Stimulated activated CD4-positive, alpha-beta T cell treated with anti-CD3 and anti-CD28 coated beads, Interleukin-12 subunit alpha, Interleukin-12 subunit beta, amount 100 ng/mL, for 4 hours (primary cell): ENCODE measurements at places on chromosomes 3 and 15.

DNA sequence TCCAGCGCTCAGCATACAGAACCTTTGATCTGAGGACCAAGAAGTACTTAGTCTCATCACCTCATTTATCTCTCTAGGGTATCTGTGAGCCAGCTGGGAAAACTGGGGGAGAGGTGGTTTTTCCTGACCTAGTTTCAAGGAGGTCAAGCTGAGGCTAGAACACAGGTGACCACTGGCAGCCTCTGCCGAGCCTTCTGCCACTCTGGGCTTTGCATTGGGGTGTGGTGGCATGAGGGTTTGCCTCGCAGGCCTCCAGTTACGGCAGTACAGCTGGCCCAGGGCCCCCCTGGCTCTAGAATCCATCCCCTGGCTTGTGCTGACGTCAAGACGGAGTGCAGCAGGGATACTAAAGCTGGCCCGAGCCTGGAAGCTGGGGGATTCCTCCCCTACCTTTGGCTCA, 34.7 kb upstream of the CDCP1 start:
- DNase-seq = no peak

DNA sequence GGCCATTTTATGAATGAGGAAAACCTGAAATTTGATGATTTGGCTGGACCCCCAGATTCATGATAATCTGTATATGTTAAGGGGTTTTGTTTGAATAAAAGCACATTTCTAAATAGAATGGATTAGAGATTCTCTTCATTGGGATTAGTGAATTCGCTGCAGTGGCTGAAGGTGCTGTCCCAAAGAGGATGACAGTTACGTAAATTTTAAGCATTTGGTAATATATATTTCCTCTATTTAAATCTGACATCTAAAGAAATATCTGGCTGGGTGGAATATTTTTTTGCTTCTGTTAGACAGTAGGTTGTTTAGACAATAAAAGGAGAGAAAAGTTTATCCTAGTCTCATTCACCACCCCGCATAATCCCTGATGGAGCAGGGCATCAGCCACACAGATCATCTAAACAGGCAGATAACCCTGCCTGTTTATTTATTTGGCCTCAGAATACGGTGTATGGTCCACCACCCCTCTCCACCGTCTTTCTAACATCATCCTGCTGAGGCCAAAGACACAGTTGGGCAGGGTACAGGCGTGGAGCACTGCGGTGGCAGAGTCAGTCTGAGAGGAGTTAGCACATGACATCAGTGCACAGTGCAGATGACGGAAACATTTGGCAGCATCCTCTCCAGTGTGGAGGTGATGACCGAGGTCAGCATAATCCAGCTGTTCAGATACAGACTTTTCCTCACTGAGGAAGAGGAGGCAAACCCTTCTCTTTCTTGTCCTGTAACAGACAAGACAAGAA, 20.4 kb upstream of the NFKBIZ start:
- peak; percentile 31 for DNase-seq

DNA sequence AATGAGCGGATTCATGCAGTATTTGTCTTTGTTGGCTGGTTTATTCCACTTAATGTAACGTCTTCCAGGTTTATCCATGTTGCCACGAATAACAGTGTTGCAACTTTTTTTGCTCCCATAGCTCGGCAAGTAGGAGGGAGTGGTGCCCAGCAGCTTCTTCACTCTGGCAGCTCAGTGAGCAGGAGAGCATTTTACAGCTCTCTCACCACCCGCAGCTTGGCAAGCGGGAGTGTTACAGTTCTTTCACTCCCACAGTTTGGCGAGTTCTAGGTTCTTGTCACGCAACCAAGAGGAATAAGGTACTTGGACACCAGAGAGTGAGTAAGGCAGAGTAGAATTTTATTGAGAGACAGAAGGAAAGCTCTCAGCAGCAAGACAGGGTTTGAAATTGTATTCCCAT, 935.2 kb downstream of the TBL1XR1 start:
- DNase-seq = no peak

DNA sequence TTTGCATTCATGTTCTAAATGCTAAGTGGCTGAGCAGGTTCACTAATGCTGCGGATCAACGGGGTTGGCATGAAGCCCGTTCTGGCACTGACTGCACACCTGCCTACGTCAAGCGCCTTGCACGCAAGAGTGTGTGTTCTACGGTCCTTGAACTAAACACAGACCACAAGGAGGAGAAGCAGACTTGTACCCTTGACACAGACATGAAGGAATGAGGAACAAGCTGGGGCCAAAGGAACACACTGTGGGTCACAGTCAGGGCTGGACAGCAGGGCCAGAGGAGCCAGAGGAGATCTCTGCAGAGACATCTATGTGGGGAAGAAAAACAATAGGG, 48.0 kb upstream of the LDHAL6B start:
- DNase-seq = no peak

GRCh38 chr3:129404130-129404529, 24.3 kb downstream of the EFCAB12 start:
- no peak for DNase-seq

- DNase-seq = no peak
Measured at GRCh38 chr3:4806535-4807108, 172.6 kb upstream of the BHLHE40 start.

DNA sequence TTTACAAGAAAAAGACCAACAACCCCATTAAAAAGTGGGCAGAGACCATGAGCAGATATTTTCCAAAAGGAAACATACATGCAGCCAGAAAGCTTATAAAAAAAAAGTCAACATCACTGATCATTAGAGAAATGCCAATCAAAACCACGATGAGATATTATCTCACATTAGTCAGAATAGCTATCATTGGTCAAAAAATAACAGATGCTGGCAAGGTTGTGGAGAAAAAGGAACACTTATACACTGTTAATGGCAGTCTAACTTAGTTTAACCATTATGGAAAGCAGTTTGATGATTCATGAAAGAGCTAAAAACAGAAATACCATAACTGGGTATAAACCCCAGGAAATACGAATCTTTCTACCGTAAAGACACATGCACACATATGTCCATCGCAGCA, 76.3 kb downstream of the SUCNR1 start:
- DNase-seq = no peak

DNA sequence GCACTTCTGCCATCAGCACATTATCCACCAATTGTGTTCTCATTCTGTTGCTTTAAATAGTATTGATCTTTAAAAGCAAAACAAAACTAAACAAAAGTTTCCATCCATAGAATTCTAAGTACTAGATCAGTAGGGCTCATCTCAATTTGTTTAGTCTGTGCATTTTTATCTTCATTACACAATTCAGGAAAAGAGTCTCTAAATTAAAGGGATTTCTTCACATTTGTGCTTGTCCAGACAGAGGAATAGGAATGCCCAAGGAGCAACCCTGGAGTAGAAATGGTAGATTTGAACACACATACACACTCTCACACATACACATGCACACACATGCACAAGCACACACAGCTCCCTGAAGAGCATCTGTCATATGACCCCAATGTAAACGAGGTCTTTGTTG, 21.4 kb downstream of the LMCD1 start:
- DNase-seq = no peak

- DNase-seq = no peak
Measured at GRCh38 chr15:36449084-36449661, 130.3 kb upstream of the CDIN1 start.

GRCh38 chr3:183584246-183584913, 28.9 kb upstream of the KLHL6 start:
- DNase-seq = no peak

DNA sequence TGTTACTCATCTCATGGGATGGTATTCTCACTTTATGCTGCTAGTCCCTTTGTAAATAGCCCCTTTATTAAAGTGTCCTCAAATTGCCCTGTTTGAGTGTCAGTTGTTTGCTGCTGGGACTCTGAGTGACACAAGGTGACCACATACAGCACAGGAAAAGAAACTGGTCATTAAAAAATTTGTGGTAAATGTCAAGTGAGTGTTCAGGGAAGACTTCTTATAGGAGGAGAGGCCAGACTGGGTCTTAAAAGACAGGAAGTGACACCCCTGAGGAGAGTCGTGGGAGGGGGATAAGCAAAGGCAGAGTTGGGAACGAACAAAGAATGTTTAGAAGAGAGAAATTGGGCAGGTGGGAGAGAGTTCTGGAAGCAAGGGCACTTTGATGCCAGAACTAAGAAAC, 35.2 kb downstream of the CCR3 start:
- DNase-seq = no peak
